Fibroblast of gingiva (primary cell): ENCODE measurements at places on chromosomes 7 and 10.

GRCh38 chr10:132609211-132609610, 71.6 kb downstream of the INPP5A start:
- no peak for DNase-seq

GRCh38 chr10:23436983-23437382, 1.9 kb upstream of the OTUD1 start:
- no peak for DNase-seq

DNA sequence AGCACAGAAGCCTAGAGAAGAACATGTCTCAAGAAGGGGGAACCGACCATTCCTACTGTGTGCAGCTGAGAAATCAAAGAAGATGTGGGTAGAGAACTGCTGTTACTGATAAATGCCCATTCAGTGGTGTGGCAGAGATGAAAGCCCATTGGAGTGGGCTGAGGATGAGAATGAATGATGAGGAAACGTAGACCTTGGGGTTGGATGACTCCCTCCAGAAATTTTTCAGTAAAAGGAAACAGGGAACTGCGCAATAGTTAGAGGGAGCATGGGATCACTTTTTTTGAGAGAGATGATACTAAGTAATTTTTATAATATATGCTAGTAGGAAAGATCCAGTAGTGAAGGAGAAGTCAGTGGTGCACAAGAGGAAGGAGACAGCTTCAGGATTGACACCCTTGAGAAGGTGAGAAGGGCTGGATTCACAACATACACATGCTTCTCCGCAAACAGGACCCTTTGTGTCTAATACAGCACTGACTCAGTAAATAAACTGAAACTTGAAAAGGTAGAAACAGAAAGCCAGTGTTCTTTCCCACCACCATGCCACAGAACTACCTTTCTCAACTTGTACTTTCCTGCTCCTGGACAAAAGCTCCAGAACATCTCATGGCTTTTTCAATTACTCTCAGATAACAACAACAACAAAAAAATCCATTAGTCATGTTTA, 104.7 kb upstream of the IL6 start:
- DNase-seq = no peak

DNA sequence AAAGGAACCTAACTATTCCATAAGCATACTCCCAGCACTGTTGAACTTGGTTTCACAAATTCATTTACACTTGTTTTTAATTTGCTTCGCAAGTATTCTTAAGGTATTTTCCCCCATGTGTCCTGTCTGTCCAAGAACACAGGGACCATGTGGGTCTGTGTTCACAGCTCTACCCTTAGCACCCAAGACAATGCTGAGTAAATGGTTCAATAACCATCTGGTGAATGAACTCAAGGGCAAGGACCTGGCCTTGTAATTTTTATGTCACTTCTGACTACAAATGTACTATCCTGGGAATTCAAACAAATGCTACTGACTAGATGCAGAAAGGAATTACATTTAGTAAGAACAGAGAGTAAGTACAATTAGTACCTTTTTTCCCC, 43.0 kb upstream of the SLIT1 start:
- no peak for DNase-seq

DNA sequence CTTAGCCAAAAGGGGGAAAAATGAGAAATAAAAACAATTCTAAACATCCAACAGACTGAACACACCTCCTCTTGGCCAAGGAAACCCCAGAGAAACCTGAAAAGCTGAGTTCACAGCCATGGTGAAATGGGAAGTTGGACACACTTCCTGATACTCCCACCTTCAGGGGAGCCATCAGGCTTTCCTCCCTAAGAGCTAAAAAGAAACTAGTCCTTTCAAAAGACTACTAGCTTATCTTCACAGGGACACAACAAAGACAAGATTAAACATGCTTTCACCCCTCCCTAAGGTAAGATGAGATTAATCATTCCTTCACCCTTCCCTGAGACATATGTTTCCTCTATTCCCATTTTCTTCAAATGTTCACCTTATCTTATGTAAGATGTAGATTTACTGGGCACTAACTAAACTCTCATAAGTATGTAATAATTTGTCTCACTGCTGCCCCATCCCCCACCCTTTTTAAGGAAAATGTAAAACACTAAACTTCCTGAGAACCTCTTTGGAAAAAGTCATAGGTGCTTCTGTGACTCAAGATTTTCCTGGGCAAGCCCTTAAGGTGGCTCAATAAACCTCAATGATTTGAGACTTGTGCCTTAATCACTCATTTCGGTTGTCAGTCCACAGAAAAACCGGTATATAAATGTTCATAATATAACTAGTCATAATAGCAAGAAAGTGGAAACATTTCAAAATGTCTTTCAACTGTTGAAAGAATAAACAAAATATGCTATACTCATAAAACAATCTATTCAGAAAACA, 40.5 kb downstream of the HTR7 start:
- no peak for DNase-seq

GRCh38 chr7:143104759-143105158, 27.1 kb upstream of the PIP start:
- no peak for DNase-seq

DNA sequence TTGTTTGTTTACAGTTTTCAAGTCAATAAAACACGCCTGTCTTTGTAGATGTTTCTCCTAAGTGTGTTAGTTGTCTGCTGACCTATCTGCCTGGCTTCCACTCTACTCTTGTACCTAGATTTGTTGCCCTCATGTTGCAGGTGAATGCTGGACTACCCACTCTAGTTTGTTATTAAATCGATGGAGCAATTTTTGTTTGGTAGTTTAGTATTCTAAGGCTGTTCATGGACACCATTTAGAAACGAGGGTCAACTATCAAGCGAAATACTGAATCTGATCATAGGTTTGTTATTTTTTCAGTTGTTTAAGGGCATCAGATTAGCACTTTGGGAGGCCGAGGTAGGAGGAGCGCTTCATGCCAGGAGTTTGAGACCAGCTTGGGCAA, 29.1 kb upstream of the MKLN1 start:
- no peak for DNase-seq

- DNase-seq = no peak
Observed at GRCh38 chr7:122363144-122363543, 58.6 kb upstream of the FEZF1 start.

GRCh38 chr7:154785898-154786297, 217.0 kb downstream of the PAXIP1 start:
- no peak for DNase-seq

DNA sequence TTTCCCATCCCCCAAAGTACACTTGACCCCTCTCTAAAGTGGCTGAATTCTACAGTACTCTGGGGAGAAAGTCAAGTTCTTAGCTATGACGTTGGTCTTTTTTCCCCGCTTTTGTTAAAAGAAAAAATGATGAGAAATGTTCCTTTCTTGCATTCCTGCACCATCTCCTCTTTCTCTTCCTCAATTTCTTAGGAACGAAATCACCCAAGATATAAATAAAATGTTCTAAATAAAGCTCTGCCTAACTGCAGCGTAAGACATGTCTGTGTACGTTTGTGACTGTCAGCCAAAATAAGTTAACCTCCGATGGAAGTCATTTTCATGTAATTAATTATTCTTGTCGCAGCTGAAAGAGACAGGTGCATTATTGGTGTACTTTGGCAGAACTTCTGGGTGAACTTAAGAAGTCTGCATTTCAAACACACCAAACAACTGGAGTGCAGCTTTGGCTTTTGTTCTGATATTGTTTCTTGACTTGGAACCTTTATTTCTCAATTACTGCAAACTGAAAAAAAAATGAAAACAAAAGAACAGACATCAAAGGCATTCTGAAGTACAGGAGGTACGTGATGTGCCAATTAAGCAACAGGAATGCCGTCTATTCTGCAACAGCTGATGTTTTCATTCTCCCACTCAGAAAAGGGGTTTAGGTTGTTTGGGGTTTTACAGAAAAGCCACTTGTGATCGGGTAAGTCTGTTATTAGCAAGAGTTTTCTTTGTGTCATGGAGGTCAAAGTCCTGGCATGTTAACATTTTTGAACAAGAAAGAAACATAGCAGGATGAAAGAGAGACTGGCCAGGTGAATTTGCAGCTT, 82.4 kb upstream of the SDK1 start:
- no peak for DNase-seq

DNA sequence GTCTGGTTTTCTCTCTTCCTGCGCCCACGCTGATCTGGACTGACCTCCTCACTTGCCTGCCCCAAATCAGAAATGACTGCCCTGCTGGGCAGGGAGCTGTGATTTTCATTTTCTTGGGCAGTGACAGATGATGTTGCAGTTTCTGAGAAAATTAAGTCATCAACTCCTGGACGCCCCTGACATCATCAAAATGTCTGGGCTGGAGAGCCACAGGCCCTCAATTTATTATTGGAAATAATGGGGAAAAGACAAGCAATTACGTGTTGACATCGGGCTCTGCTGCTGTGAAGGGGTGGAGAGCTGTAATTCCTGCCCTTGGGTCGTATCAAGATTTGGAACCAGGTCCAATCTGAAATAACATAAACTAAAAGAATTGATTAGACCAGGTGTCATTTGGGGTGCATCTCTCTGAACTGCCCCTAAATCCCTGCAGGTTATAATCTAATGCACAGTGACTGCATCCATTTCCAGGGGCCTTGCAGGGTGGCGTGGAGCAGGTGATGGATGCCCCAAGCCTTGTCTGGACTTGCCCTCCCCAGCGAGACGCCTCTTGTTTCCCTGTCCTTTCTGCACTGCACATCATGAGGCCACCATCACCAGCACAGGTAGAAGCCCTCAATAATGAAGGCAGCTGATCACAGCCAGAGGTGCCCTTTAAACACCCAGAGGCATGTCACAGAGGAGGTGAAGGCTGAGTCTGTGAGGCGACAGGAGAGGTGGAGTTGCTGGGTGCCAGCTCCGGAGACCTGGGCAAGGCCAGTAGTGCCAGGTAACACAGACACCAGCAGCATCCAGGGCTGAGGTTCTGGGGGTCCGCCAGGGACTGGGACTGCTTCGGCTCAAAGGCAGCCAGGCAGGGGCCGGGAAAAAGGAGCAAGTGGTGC, 98.7 kb downstream of the HTR5A start:
- no peak for DNase-seq

- no peak for DNase-seq
Observed at GRCh38 chr7:70942791-70943190, 189.2 kb upstream of the GALNT17 start.

GRCh38 chr10:35426657-35427056, 90.3 kb downstream of the CCNY start:
- no peak for DNase-seq

- no peak for DNase-seq
Observed at GRCh38 chr10:61964949-61965702, 63.6 kb downstream of the ARID5B start.

- no peak for DNase-seq
Observed at GRCh38 chr10:85977642-85978041, 389.0 kb downstream of the GRID1 start.

DNA sequence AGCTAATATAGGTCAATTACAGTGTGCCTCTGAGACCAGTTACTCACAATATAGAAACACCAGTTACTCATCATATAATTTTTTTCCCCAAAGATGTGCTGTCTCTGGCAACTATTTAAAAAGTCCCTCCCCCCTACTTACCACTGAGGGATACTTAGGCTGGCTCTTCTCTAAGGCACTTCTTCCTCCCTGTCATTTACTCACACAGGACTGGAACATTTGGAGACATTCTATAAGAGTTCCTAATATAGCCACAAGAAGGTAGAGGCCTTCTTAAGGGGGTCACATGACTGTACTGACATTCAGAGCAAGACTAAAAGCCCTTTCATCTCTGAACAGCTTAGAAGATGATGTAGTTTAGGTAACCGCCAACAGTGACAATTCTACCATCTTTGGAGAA, 44.4 kb upstream of the SLIT1 start:
- no peak for DNase-seq

DNA sequence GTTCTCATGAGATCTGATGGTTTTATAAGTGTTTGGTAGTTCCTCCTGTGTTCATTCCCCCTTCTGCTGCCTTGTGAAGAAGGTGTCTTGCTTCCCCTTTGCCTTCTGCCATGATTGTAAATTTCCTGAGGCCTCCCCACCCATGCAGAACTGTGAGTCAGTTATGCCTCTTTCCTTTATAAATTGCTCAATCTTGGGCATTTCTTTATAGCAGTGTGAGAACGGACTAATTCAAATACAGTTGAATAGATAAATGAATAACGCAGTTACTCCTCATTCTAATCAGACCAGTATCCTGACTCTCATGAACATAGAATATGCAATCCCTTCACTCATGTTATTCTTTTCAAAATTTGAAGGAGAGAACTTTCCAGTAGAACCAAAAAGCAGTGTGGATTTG, 375.0 kb upstream of the FZD8 start:
- no peak for DNase-seq

DNA sequence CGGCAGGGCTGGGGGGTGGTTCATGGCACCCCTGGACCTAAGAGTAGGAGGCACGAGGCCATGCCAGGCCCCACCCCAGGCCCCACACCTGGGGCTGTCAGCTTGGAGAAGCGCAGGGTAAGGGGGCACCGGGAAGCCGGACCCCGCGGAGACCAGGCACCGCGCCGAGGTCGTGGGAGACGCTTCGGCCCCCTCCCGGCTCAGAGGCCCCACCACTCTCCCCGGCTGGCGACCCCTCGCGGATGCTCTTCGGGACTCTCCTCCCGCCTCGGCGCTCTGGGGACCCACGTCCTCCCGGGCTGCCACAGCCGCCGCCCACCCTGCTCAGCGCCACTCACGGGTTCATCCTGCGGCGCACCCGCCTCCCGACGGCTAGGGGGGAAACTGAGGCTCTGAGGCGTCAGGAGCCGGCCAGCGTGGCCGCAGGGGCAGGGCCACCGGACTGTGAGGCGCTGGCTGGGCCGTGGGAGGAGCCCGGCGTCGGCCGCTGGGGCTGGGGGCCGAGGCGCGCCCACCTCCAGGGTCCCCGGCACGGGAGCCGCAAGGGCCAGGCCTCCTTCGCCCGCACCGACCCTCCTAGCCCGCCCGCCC, 25.9 kb downstream of the PDGFA start:
- DNase-seq = no peak

DNA sequence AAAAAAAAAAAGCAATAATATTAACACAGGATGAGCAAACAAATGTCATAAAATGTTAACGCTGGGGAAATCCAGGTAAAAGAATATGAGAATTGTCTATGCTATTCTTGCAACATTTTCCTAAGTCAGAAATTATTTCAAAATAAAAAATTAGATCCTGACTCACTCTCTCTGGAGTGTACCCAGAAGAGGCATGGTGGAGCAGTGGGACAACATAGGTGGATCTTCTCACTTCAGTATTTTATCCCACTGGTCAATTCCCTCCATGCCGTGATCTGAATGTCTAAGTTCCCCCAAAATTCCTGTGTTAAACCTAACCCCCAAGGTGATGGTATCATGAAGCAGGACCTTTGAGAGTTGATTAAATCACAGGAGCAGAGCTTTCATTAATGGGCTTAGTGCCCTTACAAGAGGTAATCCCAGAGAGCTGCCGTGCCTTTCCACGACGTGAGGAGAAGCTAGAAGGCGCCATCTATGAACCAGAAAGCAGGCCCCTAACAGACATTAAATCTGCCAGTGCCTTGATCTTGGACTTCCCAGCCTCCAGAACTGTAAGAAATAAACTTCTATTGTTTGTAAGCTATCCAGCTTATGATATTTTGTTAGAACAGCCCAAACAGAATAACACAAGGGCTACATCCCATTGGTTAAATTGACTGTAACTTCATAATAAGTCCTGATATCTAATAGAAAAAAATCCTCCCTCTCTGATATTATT, 35.2 kb downstream of the USP6NL start:
- no peak for DNase-seq

- DNase-seq = no peak
Observed at GRCh38 chr10:92789067-92789466, 59.3 kb upstream of the EXOC6 start.
